ENCODE measurements at places on chromosomes 6 and 20.
A peak's percentile ranks its signal among the peaks of the same experiment; 100 is the strongest.

GRCh38 chr20:48490961-48491831 is 336.6 kb downstream of the PREX1 start:
- DNase-seq: no peak

- DNase-seq: no peak
These were observed 22.0 kb downstream of the SNAP25 start for GRCh38 chr20:10240655-10241054.

DNA sequence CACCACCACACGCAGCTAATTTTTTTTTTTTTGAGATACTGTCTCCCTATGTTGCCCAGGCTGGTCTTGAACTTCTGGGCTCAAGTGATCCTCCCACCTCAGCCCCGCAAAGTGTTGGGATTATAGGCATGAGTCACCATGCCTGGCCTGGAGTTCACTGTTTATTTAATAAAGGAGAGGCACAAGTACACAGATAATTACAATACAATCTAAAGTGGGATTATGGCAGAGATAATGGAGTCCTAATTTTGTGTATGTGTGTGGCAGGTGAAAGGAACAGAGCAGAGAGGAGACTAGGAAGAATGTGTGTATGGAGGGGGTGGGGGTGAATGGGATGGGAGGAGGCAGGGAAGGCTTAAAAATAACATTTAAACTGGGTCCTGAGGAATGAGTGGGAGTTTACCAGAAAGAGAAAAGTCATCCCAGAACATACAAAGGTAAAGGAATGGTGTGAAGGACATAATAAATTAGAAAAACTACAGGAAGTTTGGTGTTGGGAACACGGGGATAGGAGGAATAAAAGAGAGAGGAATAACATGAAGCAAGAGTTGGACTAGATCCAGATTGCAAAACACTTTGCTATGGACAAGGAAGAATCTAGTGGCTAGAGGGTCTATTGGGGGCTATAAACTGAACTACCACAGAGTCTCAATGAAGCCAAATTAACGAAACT is 4.4 kb downstream of the NCOA5 start:
- DNase-seq: peak; percentile 75

DNA sequence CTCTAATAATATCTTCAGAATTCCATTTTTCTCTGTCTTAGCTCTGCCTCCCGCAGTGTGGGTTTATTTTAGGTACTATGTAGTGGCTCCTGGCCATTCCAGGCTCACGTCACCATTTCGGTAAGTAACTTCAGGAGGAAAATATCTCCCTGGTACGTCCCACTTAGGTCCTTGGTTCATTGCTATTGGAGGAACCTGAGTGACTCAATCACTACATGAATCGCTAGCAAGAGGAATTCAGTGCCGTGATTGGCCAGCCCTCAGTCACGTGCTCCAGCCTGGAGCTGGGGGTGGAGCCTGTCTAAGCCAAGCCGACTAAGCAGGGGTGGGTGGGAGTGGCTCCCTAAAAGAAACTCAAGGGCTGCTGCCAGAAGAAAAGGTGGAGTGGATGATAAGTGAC is 67.3 kb upstream of the E2F3 start:
- no peak for DNase-seq

- peak; percentile 86 for DNase-seq
These were observed 77.3 kb downstream of the DNAAF9 start for GRCh38 chr20:3330046-3330741.

- no peak for DNase-seq
These were observed 1.6 kb upstream of the PSMB8 start for GRCh38 chr6:32845384-32845884.

DNA sequence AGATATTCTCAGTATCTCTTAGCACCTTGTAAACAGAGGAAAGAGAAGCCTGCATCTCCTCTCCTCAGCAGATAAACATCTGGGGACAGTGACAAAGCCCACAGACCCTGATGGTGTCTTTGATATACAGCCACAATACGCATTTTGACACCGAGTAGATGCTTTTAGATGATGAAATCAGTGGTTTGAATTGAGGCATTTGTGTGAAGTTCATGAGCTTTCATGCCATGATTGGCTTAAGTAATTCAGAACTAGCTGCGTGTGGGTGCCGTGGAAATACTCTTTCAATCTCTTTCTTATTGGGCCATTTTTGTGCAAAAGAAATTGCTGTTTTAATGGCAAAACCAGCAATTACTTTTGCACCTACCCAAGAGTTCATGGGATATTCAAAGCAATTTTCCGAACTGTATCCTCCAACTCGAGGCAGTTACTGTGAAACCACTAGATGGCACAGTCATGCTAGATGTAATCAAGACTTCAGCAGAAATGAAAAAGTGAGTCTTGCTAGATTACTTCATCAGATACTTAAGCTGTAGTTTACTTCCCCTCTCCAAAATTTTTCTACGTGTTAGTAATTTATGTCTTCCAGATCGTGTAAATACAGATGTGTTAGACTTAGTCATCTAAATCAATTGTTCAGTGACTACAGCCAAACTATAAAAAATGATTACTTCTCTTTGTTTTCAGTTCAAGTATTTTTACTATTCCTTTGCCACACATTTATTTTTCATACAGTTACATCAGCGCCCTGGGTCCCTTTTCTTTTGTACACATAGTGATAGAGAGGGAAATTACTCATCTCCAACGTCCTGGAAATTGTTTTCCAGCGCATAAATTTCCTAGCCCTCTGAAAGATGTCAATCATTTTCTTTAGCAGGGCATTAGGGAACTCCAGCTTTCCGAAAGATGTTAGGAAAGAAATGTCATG is 49.4 kb downstream of the IYD start:
- peak; percentile 92 for DNase-seq

DNA sequence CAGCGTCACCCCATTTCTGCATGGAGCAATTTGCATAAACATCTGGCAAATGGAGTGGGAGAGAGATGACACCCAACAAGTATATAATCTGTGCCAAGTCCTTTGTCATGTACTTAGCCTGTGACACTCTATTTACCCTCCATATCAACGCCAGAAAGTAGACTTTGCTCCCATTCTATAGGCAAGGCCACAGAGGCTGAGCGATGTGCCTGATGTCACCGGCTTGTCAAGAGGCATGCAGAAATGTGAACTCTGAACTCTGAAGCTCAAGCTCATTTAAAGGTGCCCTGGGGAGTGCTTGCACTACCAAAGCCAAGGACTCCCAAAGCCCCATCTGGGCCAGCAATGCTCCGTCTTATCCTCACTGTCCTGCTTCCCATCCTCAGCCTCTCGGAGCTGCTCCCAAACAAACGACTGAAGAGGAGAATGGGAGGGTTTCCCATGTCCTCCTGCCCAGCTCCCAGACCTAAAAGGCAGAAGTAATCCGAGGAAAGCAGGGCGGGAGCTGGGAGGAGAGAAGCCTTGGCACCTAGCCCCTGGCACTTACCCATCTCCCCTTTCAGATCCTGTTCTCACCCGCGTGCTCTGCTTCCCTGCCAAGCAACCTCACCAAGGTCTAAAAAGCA is 9.2 kb downstream of the CPNE5 start:
- DNase-seq: no peak

GRCh38 chr6:134106702-134107101 is 54.3 kb upstream of the SLC2A12 start:
- DNase-seq: peak; percentile 36

DNA sequence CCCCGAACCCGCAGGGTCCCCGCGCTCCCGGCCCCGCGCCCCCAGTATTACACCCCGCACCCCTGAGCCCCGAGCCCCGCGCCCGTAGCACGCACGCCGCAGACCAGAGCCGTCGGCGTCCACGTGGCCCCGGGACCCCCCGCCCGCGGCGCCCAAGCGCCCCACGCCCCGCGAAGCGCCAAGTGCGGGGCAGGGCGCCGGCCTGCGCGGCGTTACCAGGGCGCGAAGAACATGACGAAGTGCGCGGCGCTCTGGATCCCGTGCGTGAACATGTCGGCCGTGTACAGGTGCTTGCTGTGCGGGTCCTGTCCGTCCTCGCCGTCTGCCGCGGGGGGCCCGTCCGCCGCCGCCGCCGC is 312 bp downstream of the TXNDC5 start:
- DNase-seq: no peak

DNA sequence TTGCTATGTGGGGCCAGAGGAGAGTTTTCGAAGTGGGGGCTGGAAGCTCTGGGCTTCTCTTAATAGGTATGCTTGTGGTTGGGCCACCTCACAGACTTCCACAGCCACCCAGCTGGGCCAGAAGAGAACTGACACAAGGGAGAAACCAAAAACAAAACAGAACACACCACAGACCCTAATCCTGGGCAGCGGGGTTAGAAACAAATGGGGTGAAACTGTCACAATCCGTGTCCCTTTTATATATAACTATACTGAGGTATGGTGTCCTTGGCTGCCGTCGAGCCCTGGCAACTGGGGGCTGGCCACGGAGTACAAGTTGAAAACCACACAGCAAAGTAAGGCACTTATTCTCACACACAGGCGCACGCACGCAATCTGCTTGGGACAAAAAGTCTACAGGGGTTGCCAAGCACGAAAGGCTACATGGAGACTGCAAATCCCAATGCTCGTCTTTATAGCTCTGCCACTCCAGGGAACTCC is 78.3 kb downstream of the TRAM2 start:
- no peak for DNase-seq

GRCh38 chr6:71402096-71402495 is 113.5 kb downstream of the OGFRL1 start:
- DNase-seq: no peak

DNA sequence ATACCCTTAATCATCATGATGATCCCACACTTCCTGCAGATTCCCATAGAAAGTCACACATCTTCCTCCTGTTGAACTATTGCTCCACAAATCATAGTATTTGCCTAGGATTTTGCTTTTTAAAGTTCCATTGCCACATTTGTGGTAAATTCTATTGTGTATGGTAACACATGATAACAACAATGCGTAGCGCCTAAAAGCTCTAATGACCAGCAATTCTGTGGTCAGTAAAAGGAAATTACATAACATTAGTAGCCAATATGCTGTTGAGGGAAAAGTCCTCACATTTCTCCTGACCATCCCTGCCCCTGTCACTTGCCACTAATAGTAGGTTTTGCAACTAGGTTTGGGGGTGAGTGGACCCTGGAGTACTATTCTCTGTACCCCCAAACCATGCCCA is 31.8 kb upstream of the PDE7B start:
- no peak for DNase-seq

DNA sequence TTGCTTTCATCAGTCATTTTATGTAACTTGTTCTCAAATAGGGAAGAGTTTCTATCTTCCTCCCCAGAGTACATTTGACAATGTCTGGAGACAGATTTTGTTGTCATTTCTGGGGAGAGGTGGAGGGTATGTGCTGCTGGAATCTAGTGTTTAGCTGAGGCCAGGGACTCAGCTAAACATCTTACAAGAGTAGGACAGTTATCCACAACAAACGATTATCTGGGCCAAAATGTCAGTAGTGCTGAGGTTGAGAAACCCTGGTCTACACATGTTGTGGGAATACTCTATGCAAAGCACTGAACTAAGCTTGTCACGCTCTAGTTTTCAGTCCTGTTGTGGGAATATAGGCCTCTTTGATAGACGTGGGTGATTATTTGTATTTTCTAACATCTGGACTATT is 171.4 kb downstream of the CD109 start:
- DNase-seq: no peak

GRCh38 chr20:13336308-13337089 is 115.4 kb downstream of the ISM1 start:
- peak; percentile 75 for DNase-seq

GRCh38 chr20:5789827-5790226 is 39.6 kb downstream of the SHLD1 start:
- no peak for DNase-seq

DNA sequence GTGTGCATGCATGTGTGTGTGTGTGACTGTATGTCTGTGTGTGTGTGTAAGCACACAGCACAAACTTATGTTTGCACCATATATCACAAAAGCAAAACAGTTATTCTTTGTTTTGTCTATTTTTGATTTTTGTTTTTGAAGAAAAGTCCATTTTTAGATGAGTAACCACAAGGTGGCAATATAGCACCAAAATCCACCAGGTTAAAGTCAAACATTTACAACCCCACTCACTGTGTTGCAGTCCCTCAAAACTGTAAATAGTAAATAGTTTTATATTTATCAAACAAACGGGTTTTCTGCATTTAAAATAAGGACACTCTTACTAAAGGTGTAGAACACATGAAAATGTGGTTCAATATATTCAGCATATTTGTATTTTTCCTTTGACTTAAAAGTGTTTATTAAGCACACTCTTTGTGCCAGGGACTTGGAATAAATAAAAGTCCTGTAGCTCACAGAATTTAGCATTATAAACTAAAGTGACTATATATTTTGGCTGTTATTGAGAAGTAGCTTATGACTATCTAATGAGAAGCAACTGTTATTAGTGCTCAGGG is 118.5 kb downstream of the GFRAL start:
- peak; percentile 78 for DNase-seq

- DNase-seq: peak; percentile 58
These were observed 305.2 kb upstream of the CITED2 start for GRCh38 chr6:139679516-139680179.

GRCh38 chr6:224350-224749 is 67.9 kb upstream of the DUSP22 start:
- DNase-seq: no peak

DNA sequence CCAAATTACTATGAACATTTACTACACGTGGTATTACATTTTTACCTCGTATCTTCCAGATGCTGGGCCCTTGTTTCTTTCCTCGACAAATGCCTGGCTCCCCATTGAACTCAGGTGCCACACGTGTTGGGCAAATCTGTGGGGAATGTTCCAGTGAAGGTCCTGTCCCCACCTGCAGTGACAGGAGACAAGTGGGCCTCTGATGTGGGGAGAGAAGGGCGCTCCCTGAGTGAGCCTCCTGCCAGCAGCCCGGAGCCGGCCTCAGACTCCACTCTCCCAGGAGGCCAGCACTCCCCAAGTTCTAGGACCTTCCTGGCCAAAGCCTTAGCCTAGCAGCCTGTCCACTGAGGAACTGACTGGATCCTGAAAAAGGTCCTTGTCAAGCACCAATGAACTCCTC is 21.7 kb upstream of the SCML4 start:
- no peak for DNase-seq

DNA sequence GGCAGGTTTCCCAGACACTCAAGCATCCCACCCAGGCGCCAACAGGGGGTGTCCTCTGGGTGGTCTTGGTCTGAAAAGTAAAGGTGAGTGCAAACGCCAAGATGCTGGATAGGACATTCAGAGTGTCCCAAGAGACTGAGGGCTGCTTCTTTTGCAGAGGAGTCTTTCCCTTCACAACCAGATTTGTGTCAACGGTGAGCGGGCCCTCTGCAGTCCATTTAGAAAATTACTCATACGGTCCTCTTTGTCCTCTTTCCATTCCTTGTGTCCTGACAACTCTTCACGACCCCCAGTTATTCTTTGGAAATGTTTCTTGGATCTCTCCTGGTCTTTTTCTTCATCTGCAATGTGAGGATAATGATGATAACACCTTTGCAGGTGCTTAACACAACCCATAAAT is 257.8 kb downstream of the CDC5L start:
- no peak for DNase-seq

- no peak for DNase-seq
These were observed 119.8 kb upstream of the AKAP12 start for GRCh38 chr6:151119823-151120524.

GRCh38 chr20:16261733-16262273 is 311.4 kb downstream of the KIF16B start:
- no peak for DNase-seq
